AG04450 (cell line): ENCODE measurements at places on chromosomes 2 and 18.

GRCh38 chr2:86518481-86518880 lies 44.8 kb downstream of the CHMP3 start:
- DNase-seq, result no peak

DNA sequence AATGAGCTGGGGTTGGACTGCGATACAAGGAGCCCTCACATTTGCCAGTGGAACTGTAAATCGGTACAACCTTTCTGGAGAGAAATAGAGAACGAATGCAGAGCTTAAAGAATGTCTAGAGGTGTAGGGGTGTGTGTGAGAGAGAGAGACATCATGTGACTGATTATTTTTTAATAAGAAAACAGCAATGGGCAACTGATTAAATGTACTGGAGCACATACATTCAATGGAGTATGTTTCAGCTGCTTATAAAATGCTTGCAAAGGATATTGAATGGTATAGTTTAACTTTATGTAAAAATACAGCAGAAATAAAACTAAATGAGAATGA lies 391 bp upstream of the TMEM17 start:
- DNase-seq, result no peak

- no peak for DNase-seq
These were observed 295.4 kb downstream of the CYP26B1 start for GRCh38 chr2:71852141-71852711.

GRCh38 chr2:33223856-33224255 lies 252.6 kb upstream of the RASGRP3 start:
- DNase-seq, result no peak

GRCh38 chr18:47883771-47884413 lies 46.6 kb downstream of the SMAD2 start:
- no peak for DNase-seq

DNA sequence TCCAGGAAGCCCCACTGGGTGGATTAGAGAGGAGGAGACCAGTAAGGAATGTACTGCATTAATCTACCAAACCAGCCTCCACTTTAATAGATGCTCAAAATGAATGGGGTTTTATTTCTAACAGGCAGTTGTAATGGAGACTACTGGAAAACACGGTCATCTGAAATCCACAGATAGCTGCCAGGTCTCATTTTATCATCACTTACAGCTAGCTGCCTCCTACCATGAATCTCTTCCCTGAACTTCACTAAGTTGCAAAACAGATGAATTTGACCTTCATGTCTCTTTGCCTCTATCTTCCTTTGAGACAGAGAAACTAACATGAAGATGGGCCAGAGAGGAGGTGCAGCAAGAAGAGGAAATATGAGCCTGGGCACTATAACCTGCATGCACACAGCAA lies 21.9 kb downstream of the ZBTB7C start:
- no peak for DNase-seq

DNA sequence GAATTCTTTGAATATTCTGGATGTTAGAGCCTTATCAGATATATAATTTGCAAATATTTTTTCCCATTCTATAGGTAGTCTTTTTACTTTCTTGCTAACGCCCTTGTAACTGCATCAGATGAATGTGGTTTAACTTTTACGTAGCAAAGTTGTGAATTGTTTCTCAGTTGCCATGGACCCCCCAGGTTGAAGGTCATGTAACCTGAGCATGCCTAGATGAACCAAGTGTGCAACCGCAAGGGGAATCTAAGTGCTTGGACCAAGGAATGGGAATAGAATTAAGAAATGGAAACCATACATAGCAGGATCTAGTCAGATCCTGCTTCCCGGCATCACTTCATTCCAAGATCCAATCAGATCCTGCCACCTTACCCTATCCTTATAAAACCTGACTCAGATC lies 65.1 kb upstream of the TNP1 start:
- DNase-seq, result no peak
